ENCODE measurements at places on chromosomes 12 and 14. TPM values are rescaled to one million over a fixed set of nuclear protein-coding genes. Genes with fewer than 3 reads are reported as not detected.

DNA sequence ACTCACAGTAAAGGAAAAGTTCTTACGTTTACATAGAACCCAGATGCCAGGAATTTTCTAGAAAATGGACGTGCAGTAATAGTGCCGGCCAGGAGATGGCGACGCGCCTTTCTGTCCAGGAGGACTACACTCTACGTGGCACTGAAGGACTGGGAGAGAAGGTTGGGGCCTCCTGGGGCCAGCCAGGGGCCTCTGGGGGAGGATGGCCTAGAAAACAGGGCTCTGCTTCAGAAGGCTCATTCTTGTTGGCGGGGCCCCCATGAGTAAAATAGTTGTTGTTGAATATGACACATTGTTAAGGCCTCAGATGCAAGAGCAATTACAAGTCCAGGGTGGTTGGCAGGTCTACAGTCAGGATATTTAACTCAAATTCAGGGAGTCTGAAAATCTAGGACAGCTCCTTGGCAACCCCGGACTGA is 120.1 kb upstream of the MAX start:
- H3K36me3 ChIP-seq = no peaks in the 10 kb centered on the region
- DNase-seq = peak; percentile 57
- H3K4me3 ChIP-seq = no peak overlapping the region

DNA sequence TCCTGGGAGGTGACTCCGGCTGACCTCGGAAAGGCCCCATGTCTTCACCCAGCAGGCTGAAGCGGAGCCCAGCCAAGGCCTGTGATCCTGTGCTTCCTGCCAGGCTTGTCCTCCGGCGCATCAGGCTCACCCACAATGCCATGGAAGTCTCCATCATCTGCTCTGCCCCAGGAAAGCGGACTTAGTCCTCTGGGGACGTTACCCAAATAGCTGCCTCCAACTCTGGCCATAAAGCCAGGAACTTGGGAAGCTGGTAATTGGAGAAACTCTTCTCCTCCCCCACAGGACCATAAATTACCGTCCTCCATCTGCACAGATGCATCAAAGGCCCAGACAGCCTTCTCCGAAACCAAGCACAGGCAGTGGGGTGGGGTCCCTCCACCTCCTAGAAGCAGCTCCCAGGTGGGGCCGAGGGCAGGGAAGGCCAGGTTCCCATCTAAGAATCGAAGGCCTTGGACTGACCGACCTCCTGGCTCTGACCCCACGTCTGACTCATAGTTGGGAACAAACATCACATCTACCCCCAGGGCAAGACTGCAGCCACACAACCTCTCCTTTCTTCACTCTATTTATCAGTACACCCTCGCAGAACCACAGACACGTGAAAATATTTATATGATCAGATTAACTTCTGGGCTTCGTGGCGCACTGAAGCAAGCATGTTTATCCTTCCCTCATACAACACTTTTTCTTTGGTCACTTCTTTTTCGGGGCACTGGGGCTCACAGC is 56.4 kb downstream of the PITPNM2 start:
- no peaks in the 10 kb centered on the region for H3K27me3 ChIP-seq
- H3K4me3 ChIP-seq = no peak overlapping the region
- no peaks in the 10 kb centered on the region for H3K36me3 ChIP-seq
- DNase-seq = peak; percentile 72
- H3K27ac ChIP-seq = peak overlapping the region; percentile 65

DNA sequence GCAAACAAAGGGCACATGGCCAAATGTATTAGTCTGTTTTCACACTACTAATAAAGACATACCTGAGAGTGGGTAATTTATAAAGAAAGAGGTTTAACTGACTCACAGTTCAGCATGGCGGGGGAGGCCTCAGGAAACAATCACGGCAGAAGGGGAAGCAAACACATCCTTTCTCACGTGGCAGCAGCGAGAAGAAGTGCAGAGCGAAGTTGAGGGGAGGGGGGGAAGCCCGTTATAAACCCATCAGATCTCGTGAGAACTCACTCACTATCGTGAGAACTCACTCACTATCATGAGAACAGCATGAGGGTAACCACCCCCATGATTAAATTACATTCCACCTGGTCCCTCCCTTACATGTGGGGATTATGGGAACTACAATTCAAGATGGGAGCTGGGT is 66.1 kb downstream of the ST8SIA1 start:
- no peak for DNase-seq
- H3K36me3 ChIP-seq = no peaks in the 10 kb centered on the region
- H3K4me3 ChIP-seq = no peak overlapping the region
- H3K27me3 ChIP-seq = no peaks in the 10 kb centered on the region

- H3K27ac ChIP-seq = no peak overlapping the region
- no peak overlapping the region for H3K4me3 ChIP-seq
- DNase-seq = peak; percentile 56
- no peaks in the 10 kb centered on the region for H3K4me1 ChIP-seq
- peaks cover 7% of the 10 kb centered on the region for H3K36me3 ChIP-seq
- no peaks in the 10 kb centered on the region for H3K27me3 ChIP-seq
Observed at GRCh38 chr12:64716839-64717455, 42.3 kb downstream of the GNS start.

DNA sequence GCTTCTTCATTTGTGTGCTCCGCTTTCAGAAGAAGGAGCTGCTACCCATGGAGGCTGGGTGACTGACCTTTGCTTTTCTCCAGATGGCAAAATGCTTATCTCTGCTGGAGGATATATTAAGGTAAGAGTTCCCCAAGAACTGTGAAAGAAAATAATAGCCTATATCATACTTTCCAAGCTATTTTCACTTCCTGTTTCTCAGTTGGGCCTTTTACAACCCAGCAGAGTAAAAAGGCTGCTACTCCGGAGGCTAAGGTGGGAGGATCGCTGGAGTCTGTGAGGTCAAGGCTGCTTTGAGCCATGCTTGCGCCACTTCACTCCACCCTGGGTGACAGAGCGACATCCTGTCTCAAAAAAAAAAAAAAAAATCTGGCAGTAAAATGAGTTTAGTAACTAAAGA is 82.1 kb downstream of the APAF1 start:
- no peak overlapping the region for H3K27ac ChIP-seq
- peaks cover 1% of the 10 kb centered on the region for H3K36me3 ChIP-seq
- peaks cover 7% of the 10 kb centered on the region for H3K4me1 ChIP-seq
- DNase-seq = no peak

- no peaks in the 10 kb centered on the region for H3K4me1 ChIP-seq
- DNase-seq = no peak
- H3K27me3 ChIP-seq = no peaks in the 10 kb centered on the region
- no peak overlapping the region for H3K4me3 ChIP-seq
- no peaks in the 10 kb centered on the region for H3K36me3 ChIP-seq
- no peak overlapping the region for H3K27ac ChIP-seq
Observed at GRCh38 chr12:71335151-71335962, 104.2 kb upstream of the LGR5 start.

DNA sequence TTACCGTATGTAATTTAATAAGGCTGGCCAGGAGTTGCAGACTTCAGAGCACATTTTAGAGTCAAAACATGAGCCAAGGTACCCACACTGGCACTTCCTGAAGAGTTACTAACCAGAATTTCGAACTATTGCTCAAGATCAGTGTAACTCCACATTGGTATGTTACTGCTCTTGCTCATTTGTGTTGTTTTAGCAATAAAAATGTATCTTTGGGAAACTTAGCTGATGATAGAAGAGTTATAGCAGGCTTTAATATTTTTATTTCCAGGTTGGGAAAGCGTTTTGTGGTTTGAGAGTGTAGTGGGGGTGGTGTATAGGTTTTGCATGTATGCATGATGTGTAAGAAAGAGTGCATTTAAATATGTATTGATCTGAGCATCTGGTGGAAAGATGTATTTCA is 96.6 kb downstream of the SCN8A start:
- DNase-seq = peak; percentile 48
- H3K27ac ChIP-seq = no peak overlapping the region
- H3K4me1 ChIP-seq = peaks cover 9% of the 10 kb centered on the region
- H3K27me3 ChIP-seq = no peaks in the 10 kb centered on the region

- H3K4me3 ChIP-seq = no peak overlapping the region
- H3K27me3 ChIP-seq = no peaks in the 10 kb centered on the region
- no peaks in the 10 kb centered on the region for H3K4me1 ChIP-seq
- DNase-seq = no peak
- H3K27ac ChIP-seq = no peak overlapping the region
- no peaks in the 10 kb centered on the region for H3K36me3 ChIP-seq
Observed at GRCh38 chr12:98403385-98403784, 112.0 kb upstream of the TMPO start.

DNA sequence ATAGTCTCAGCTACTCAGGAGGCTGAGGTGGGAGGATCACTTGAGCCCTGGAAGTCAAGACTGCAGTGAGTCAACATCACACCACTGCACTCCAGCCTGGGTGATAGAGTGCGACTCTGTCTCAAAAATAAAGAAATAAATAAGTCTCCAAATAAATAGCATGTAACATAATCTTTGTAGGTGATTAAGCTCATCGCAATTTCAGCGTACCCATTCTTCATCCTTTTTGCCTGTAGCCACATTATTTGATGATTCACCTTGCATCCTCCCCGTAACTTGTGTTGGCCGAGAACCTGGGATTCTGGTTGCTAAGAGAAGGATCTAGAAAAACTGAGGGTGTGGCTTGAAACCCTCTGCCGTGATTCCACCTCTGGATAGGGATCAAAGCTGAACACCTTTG is 115.1 kb downstream of the GALC start:
- H3K27me3 ChIP-seq = no peaks in the 10 kb centered on the region
- H3K4me3 ChIP-seq = no peak overlapping the region
- no peak for DNase-seq
- no peaks in the 10 kb centered on the region for H3K36me3 ChIP-seq
- H3K27ac ChIP-seq = no peak overlapping the region

DNA sequence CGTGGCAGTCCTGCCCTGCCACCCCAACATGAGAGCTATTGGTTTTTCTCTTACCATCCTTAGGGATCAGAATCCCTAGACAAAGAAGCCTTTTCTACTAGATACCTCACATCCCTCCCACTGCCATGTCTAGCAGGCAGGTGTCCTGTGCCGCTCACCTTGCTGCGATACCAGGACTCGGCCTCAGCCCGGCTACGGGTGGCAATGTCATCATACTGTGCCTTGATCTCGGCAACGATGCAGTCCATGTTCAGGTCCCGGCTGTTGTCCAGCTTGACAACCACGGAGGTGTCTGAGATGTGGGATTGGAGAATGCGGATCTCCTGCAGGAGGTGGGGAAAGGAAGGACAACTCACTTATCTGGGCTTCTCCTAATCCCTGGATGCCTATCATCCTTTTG is 4.5 kb downstream of the KRT83 start:
- H3K4me1 ChIP-seq = no peaks in the 10 kb centered on the region
- no peaks in the 10 kb centered on the region for H3K36me3 ChIP-seq
- no peak overlapping the region for H3K4me3 ChIP-seq

DNA sequence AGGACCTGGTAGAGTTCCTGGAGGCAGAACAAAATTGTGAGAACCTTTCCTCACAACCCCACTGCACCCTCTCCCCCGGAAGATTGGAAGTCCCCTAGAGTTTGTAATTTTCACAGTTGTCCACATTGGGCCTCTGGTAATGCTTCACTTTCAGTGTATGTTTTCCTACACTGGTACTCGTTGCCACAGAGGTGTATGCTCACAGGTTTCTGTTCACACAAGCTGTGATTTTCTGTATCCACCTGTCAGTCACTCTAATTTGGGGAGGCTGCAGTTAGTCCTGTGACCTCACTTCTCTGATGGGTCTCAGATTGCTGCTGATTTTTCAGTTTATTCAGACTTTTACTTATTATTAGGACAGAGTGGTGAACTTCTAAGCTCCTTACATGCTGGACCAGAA is 66.4 kb upstream of the BMP4 start:
- no peak overlapping the region for H3K4me3 ChIP-seq
- no peak overlapping the region for H3K27ac ChIP-seq
- DNase-seq = no peak
- H3K36me3 ChIP-seq = no peaks in the 10 kb centered on the region
- H3K27me3 ChIP-seq = no peaks in the 10 kb centered on the region
- H3K4me1 ChIP-seq = no peaks in the 10 kb centered on the region

GRCh38 chr14:63960926-63961567 is 108.2 kb downstream of the SYNE2 start:
- H3K36me3 ChIP-seq = no peaks in the 10 kb centered on the region
- H3K4me1 ChIP-seq = no peaks in the 10 kb centered on the region
- peak; percentile 28 for DNase-seq
- H3K27ac ChIP-seq = no peak overlapping the region

GRCh38 chr14:61109288-61109687 is 128.2 kb downstream of the SLC38A6 start:
- no peak overlapping the region for H3K4me3 ChIP-seq
- H3K27ac ChIP-seq = no peak overlapping the region
- no peaks in the 10 kb centered on the region for H3K36me3 ChIP-seq
- no peak for DNase-seq

DNA sequence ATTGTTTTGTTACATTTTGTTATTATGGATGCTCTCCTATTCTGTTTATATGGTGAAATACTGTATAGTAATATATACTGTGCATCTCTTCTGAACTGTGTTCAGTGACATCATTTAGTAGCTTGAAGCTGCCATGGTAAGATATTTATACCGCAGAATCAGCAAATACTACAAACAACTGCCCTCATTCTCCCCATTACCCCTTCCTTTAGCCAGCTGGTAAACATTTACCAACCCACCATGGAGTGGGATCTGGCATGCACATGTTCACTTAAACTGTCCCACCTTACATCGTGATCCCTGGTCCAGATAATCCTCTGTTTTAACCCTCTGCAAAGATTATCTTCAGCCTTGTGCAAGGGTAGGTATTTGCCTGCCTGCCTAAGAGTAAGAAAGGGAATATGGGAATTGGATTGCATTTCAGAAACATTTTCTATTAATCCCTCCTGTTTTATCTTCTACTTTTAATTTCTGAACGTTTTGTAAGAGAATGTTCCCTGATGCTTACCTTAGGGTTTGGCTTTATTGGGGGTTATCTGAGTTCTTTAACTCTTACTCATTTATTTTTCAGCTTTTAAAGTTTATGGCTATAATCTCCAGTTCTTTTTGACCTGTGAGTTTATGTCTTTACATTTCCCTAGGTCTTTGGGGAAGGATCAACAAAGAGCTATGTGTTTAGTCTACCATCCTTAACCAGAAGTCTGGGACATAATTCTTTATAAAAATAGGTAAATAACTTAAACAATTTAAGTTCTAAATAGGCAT is 46.5 kb downstream of the FBXO34 start:
- H3K36me3 ChIP-seq = no peaks in the 10 kb centered on the region
- H3K4me3 ChIP-seq = no peak overlapping the region

GRCh38 chr12:2385529-2385928 is 332.7 kb downstream of the CACNA1C start:
- H3K4me3 ChIP-seq = no peak overlapping the region
- no peak overlapping the region for H3K27ac ChIP-seq
- peaks cover 5% of the 10 kb centered on the region for H3K4me1 ChIP-seq
- no peaks in the 10 kb centered on the region for H3K36me3 ChIP-seq
- no peak for DNase-seq

- H3K4me3 ChIP-seq = no peak overlapping the region
- no peak overlapping the region for H3K27ac ChIP-seq
- no peaks in the 10 kb centered on the region for H3K4me1 ChIP-seq
Observed at GRCh38 chr12:80412343-80412953, 31.6 kb upstream of the PTPRQ start.

GRCh38 chr12:116263844-116264243 is 13.6 kb downstream of the MED13L start:
- DNase-seq = no peak
- H3K27me3 ChIP-seq = no peaks in the 10 kb centered on the region
- no peak overlapping the region for H3K4me3 ChIP-seq
- peaks cover 10% of the 10 kb centered on the region for H3K4me1 ChIP-seq

The MANSC4 gene
- total RNA-seq = 0.17 TPM

The DNAJC22 gene
- 4.6 TPM for total RNA-seq

The LYZ gene
- total RNA-seq = 0.17 TPM

The KRT82 gene
- not detected for total RNA-seq

The KRT75 gene
- total RNA-seq = not detected

The GPR162 gene
- 11.8 TPM for total RNA-seq

The SLC35F4 gene
- total RNA-seq = not detected

The FLRT2 gene
- 14.5 TPM for total RNA-seq

The SIX6 gene
- not detected for total RNA-seq

The CARMIL3 gene
- total RNA-seq = 0.17 TPM

All from fibroblast of lung (primary cell).